ENCODE measurements at places on chromosomes 5 and 9. TPM values are rescaled to one million over a fixed set of nuclear protein-coding genes. Genes with fewer than 3 reads are reported as not detected.

SLC36A3 gene
- total RNA-seq = not detected

EIF4E1B gene
- not detected for total RNA-seq

MRPL22 gene
- total RNA-seq = 57.6 TPM

FOXD4 gene
- total RNA-seq = 0.34 TPM

MARCHF11 gene
- total RNA-seq = not detected

CARD9 gene
- 0.34 TPM for total RNA-seq

C1QTNF2 gene
- 0.08 TPM for total RNA-seq

MEIKIN gene
- total RNA-seq = not detected

CRHBP gene
- not detected for total RNA-seq

CHSY3 gene
- 0.36 TPM for total RNA-seq

PPP1R26 gene
- total RNA-seq = 17.4 TPM

KCNV2 gene
- total RNA-seq = not detected

PLEKHG4B gene
- 1.5 TPM for total RNA-seq

SPINK6 gene
- 0.27 TPM for total RNA-seq

PCDHGC5 gene
- 0.03 TPM for total RNA-seq

AGXT2 gene
- not detected for total RNA-seq

IQGAP2 gene
- 1.9 TPM for total RNA-seq

PCDHGA12 gene
- total RNA-seq = not detected

CDK9 gene
- total RNA-seq = 50.0 TPM
